Natural killer cell treated with Interleukin-12 subunit alpha and Interleukin-12 subunit beta and Interleukin-15 and Interleukin-18, amount 100 ng/mL, for 72 hours (primary cell): ENCODE measurements at places on chromosomes 3 and 15. TPM values are rescaled to one million over a fixed set of nuclear protein-coding genes. Genes with fewer than 3 reads are reported as not detected.

DNA sequence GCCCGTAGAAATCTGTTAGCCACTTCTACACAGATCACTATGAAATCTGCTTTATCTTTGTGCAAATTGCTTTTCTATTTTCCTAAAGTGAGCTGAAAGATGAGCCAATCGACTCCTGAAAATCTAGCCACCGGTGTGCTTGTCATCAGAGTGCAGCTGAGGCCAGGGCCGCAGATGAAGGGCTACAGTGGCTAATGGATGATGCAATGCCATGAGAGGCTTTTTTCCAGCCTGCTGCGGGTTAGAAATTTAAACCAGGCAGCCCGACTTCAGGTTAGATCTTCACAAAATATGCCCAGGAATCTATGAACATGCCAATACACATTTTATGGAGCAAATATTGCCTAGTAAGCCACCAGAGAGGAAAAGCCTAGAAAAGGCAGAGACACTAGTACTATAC is 948.2 kb upstream of the CFAP20DC start:
- no peaks in the 10 kb centered on the region for H3K27me3 ChIP-seq
- no peaks in the 10 kb centered on the region for H3K4me1 ChIP-seq
- DNase-seq = no peak
- H3K4me3 ChIP-seq = no peak overlapping the region
- H3K27ac ChIP-seq = no peak overlapping the region
- no peaks in the 10 kb centered on the region for H3K36me3 ChIP-seq

CFAP100 gene
- total RNA-seq = not detected

CCR2 gene
- 2.5 TPM for total RNA-seq

IFT122 gene
- 27.4 TPM for total RNA-seq

LYZL4 gene
- not detected for total RNA-seq

DNA sequence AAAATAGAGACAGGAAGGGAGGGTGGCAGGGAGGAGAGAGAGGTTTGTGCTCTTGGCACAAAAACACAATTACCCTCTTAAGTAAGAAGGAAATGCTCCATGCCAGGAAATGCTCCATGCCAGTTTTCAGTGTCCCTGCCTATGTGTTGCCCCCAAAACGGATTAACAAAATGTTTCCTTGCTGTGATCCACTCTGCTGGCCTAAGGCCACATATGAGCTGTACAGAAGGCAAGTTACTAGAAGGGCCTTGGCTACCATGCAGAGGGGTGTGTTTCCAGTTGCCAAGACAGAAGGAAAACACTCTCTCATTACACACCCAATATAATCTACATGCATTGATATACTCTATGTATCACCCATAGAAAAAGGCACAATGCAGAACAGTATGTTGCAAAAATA is 98.2 kb upstream of the PTPRG start:
- H3K4me1 ChIP-seq = no peaks in the 10 kb centered on the region
- no peak for DNase-seq
- no peak overlapping the region for H3K27ac ChIP-seq
- no peaks in the 10 kb centered on the region for H3K27me3 ChIP-seq

CCDC174 gene
- total RNA-seq = 21.7 TPM

GRCh38 chr15:96374499-96374898 is 44.0 kb downstream of the NR2F2 start:
- H3K27ac ChIP-seq = no peak overlapping the region
- no peaks in the 10 kb centered on the region for H3K36me3 ChIP-seq
- no peaks in the 10 kb centered on the region for H3K4me1 ChIP-seq
- H3K4me3 ChIP-seq = no peak overlapping the region
- peaks cover 33% of the 10 kb centered on the region for H3K27me3 ChIP-seq

DNA sequence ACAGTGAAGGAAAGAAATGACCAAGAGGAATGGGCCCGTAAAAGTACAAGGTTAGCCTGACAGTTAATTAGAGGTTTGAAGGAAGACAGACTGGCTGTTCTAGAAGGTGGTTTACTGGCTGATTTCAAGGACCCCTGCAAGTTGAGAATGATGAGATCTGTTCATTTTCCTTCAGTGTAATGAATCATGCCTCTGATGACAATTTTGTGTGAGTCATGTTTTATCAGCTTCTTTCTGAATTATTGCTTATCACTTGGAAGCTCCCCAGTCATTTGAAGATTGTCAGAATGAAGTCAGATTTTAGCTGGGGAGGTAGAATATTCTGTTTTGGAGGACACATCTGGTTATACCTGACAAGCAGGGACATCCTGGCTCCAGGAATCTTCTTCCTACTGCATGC is 50.6 kb downstream of the DRD3 start:
- peaks cover 8% of the 10 kb centered on the region for H3K27me3 ChIP-seq
- no peak overlapping the region for H3K4me3 ChIP-seq

DNA sequence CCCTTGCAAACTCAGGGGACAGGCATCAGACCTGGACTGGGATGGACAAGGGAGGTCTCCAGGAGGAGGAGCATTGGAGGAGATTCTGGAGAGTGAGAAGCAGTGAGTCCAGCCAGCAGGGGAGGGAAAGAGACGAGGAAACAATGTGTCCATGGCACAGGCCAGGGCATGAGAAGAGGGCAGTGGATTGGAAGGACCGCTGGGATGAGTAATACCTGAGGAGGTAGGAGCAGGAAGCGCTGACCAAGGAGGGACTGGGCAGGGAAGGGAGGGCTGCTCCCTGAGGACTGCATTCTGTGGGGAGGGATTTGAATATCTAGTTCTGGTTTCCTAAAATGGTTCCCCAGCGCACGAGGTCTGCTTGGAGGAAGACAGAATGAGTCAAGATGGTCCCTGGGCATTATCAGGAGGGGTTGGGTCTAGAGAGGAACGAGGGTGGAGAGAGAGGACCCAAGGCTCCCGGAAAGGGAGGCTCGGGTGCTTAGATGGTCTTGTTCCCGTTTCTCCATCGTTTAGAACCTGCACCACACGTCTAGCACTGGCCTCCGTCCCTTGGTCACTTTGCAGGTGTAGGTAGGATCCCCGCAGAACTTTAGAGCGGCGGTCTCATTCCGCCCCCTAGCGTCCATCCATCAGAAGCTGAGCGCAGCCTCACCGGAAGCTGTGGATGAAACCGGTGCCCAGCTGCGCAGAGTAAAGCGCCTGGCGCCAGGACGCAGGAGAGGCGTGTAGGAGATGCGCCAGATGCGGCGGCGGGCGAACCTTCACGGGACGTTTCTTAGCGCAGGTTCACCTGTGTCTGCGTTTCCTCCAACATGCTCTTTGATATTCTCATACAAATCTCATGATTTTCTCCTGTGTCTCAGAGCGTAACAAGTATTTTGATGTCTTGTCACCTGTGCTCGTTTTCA is 190.7 kb upstream of the NDN start:
- no peaks in the 10 kb centered on the region for H3K27me3 ChIP-seq
- H3K27ac ChIP-seq = no peak overlapping the region
- no peak overlapping the region for H3K4me3 ChIP-seq
- H3K4me1 ChIP-seq = no peaks in the 10 kb centered on the region
- no peak for DNase-seq

PRTG gene
- not detected for total RNA-seq

GUCA1C gene
- not detected for total RNA-seq
